ENCODE measurements at places on chromosomes 3 and 15.
A peak's percentile ranks its signal among the peaks of the same experiment; 100 is the strongest.

GRCh38 chr3:38003371-38003816 lies 12.8 kb downstream of the VILL start:
- no peak for DNase-seq

GRCh38 chr3:147613725-147614124 lies 204.6 kb downstream of the ZIC1 start:
- no peak for DNase-seq

GRCh38 chr15:53473435-53473834 lies 286.0 kb downstream of the WDR72 start:
- no peak for DNase-seq

GRCh38 chr15:65926459-65926858 lies 57.2 kb downstream of the RAB11A start:
- DNase-seq, result no peak

GRCh38 chr15:77622209-77622933 lies 10.3 kb downstream of the LINGO1 start:
- no peak for DNase-seq

GRCh38 chr3:189908646-189909045 lies 212.1 kb downstream of the P3H2 start:
- DNase-seq, result no peak

DNA sequence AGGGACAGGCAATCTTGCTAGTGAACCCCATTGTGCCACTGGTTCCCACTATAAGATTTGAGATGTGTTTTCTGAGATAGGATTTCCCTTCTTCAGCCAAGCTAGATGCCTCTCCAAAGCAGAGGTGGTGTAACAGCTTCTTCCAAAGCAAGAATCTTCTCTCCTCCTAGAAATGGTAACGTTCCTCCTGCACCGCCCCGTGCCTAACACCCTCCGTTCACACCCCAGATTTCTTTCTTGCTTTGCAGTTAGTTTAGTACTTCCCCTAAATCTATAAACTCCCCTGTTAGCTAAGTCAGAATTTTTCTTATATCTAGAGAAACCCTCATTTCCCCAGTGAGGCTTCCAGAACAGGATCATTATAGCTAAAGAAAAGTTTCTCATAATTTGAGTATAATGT lies 617.6 kb upstream of the MDFIC2 start:
- DNase-seq, result no peak

GRCh38 chr15:69391046-69391757 lies 22.9 kb upstream of the KIF23 start:
- no peak for DNase-seq

- DNase-seq, result no peak
Observed at GRCh38 chr15:50676799-50677483, 9.7 kb downstream of the TRPM7 start.

- DNase-seq, result no peak
Observed at GRCh38 chr15:25803541-25803940, 59.6 kb downstream of the ATP10A start.

GRCh38 chr3:120280026-120280425 lies 5.0 kb downstream of the GPR156 start:
- DNase-seq, result no peak

GRCh38 chr3:152069871-152070270 lies 196.4 kb downstream of the SUCNR1 start:
- no peak for DNase-seq

DNA sequence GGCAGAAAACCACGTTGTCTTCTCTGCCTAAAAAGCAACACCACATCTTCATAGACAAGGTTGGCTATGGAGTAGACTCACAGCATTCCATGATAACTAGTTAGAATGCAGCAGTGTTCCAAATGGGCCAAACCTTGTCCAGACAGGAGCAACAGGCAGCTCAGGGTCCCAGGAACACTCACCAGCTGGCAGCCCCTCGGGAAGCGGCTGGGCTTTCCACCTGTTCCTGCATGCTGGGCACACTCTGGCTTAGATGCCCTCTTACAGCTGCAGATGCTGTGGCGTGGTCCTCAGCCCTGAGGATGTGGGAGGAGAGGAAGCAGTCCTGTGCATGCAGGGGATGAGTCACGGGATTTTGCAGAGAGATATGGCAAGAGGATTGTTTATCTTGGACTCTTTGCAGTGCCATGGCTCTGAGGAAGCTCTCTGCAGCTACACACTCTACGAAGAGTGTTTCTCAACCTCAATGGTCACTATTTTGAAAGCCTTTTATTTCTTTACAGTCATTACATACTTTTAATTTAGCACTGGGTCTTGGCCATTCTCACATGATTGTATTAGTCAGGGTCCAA lies 11.3 kb downstream of the NRROS start:
- DNase-seq, result no peak

- DNase-seq, result no peak
Observed at GRCh38 chr15:99433026-99433756, 132.6 kb upstream of the MEF2A start.

GRCh38 chr3:135965506-135966270 lies at the start of gene PPP2R3A:
Gene PPP2R3A, plus strand, starts transcription at chr3:135965728. Its CDS starts 35,771 bp downstream, at chr3:136001499.
- DNase-seq, result peak; percentile 67

GRCh38 chr3:182843478-182843877 lies 50.2 kb downstream of the ATP11B start:
- DNase-seq, result no peak

DNA sequence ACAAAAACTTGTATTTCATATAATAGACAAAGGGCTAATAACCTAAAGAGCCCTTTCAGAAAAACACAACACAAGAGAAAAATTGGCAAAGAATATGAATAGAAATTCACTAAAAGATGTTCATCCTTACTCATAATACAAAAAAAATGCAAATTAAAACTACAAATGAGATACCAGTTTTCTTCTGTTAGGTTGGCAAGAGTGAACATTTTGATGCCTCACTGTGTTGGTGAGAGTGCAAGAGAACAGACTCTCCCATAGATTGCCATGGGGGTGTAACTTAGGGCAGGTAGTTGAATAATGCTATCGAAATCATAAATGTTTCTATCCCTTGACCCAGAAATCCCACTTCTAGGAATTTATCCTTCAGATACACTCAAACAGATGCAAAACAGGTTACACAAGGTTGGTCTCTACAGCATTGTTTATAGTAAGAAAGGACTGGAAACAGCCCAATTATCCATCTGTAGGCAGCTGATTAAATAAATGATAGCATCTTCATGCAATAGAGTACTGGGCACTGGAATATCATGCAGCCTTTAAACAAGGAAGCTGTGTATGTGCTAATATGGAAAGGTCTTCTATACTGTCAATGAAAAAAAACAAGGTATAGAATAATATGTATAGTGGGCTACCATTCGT lies 146.3 kb downstream of the TLE3 start:
- no peak for DNase-seq

DNA sequence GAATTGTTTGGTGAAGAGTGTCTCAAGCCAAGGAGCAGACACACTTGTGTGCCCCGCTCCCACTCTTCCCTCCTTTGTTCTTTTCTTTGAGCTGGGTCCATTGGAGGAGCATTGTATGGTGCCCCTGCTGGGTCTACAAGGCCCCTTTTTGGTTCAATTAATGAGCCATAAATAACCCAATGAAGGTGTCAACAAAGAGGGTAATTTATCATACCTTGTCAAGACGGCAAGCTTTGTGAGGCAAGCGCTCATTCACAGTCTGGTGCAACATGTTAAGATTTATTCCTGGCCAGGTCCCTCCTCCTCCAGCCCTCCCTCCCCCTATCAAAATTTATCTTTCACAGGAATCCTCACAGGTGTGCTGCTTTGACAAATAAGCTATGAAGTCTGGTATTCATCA lies 300.1 kb downstream of the RORA start:
- DNase-seq, result no peak

DNA sequence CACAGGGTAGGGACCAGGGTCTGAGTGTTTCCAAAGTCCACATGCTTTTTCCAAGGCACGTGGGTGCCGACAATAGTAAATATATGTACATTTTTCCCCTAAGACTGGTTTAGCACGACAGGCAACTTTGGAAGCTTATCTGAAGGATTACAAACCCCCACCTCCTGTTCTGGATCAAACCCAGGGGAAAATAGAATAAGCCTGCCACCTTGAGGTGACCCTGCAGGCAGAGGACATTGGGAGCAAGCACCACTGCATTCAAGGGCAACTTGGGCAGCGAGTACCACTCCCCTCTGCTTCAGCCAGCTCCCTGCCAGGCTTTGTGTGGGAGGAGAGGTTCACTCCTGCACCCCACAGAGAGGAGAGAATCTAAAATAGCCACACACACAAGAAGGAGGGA lies 44.8 kb downstream of the KBTBD12 start:
- no peak for DNase-seq

DNA sequence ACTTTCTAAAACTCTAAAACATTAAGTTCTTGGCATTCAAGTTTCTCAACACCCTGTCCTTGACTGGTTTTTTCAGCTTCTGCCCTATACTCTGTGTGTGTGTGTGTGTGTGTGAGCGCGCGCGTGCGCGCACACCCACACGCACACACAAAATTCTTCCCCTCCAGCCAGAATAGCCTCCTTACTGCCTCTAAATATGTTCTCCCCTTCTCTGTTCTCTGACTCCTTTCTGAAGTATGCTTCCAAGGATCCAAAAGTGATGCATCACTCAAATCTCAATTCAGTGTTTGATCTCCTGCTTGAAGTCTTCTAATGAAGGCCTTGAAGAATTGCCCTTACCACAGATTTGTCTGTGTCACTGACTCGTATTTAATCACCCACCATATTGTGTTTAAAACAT lies 129.8 kb downstream of the SLC25A26 start:
- DNase-seq, result no peak

GRCh38 chr15:65529762-65530317 lies 423 bp upstream of the HACD3 start:
- DNase-seq, result no peak

- no peak for DNase-seq
Observed at GRCh38 chr3:11170052-11170770, 15.9 kb downstream of the HRH1 start.

DNA sequence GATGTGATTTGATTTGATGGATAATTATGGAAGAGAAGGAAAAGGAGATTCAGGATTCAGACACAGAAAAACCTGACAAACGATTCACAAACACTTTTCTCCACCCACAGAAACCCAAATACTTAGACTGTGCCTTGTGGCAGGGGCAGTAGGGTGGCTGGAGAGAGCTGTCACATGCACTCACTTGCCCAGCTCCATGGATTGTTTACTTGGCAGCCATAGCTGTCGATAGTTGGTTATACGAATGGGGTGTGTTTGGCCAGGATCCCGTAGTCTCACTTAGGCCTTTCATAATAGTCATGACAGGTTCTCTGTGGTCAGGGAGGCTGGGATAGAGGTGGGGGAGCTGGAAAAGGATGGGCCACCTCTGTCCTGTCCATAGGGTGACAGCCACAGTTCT lies 76.9 kb downstream of the CACNA1D start:
- no peak for DNase-seq
